ENCODE measurements at places on chromosomes 6 and 20. TPM values are rescaled to one million over a fixed set of nuclear protein-coding genes. Genes with fewer than 3 reads are reported as not detected.
A peak's percentile ranks its signal among the peaks of the same experiment; 100 is the strongest.

- no peak overlapping the region for H3K27ac ChIP-seq
- no peaks in the 10 kb centered on the region for H3K4me1 ChIP-seq
- no peaks in the 10 kb centered on the region for H3K27me3 ChIP-seq
- H3K4me3 ChIP-seq, result no peak overlapping the region
- DNase-seq, result no peak
Measured at GRCh38 chr6:67914419-67914818, 720.7 kb upstream of the ADGRB3 start.

GRCh38 chr6:14371530-14371929, 254.0 kb downstream of the CD83 start:
- H3K27me3 ChIP-seq, result no peaks in the 10 kb centered on the region
- no peak overlapping the region for H3K4me3 ChIP-seq
- no peaks in the 10 kb centered on the region for H3K4me1 ChIP-seq
- no peaks in the 10 kb centered on the region for H3K36me3 ChIP-seq
- no peak overlapping the region for H3K27ac ChIP-seq
- no peak for DNase-seq

GRCh38 chr6:148461986-148462577, 119.4 kb downstream of the SASH1 start:
- H3K36me3 ChIP-seq, result peaks cover 21% of the 10 kb centered on the region
- peak; percentile 30 for DNase-seq
- H3K27me3 ChIP-seq, result no peaks in the 10 kb centered on the region
- H3K4me1 ChIP-seq, result peaks cover 41% of the 10 kb centered on the region

- H3K27me3 ChIP-seq, result no peaks in the 10 kb centered on the region
- no peak overlapping the region for H3K27ac ChIP-seq
- no peak overlapping the region for H3K4me3 ChIP-seq
Measured at GRCh38 chr6:22755605-22756004, 186.2 kb downstream of the HDGFL1 start.

GRCh38 chr6:46243754-46244153, 73.0 kb upstream of the ENPP5 start:
- H3K36me3 ChIP-seq, result no peaks in the 10 kb centered on the region
- H3K27ac ChIP-seq, result no peak overlapping the region
- H3K27me3 ChIP-seq, result no peaks in the 10 kb centered on the region
- DNase-seq, result no peak
- no peak overlapping the region for H3K4me3 ChIP-seq
- peaks cover 13% of the 10 kb centered on the region for H3K4me1 ChIP-seq

- H3K27me3 ChIP-seq, result no peaks in the 10 kb centered on the region
- peak; percentile 92 for DNase-seq
- peak overlapping the region; percentile 64 for H3K27ac ChIP-seq
- no peaks in the 10 kb centered on the region for H3K36me3 ChIP-seq
- peaks cover 68% of the 10 kb centered on the region for H3K4me1 ChIP-seq
Measured at GRCh38 chr6:109241199-109241598, 141.1 kb downstream of the CD164 start.

GRCh38 chr20:16898433-16898832, 150.3 kb downstream of the OTOR start:
- no peaks in the 10 kb centered on the region for H3K36me3 ChIP-seq
- DNase-seq, result peak; percentile 22
- peaks cover 10% of the 10 kb centered on the region for H3K4me1 ChIP-seq
- H3K4me3 ChIP-seq, result no peak overlapping the region
- no peak overlapping the region for H3K27ac ChIP-seq

GRCh38 chr20:63273635-63274380, 1.2 kb downstream of the ARFGAP1 start:
- peak; percentile 92 for DNase-seq
- peak overlapping the region; percentile 100 for H3K4me3 ChIP-seq
- H3K27me3 ChIP-seq, result no peaks in the 10 kb centered on the region
- H3K27ac ChIP-seq, result peak overlapping the region; percentile 87
- peaks cover 13% of the 10 kb centered on the region for H3K4me1 ChIP-seq

DNA sequence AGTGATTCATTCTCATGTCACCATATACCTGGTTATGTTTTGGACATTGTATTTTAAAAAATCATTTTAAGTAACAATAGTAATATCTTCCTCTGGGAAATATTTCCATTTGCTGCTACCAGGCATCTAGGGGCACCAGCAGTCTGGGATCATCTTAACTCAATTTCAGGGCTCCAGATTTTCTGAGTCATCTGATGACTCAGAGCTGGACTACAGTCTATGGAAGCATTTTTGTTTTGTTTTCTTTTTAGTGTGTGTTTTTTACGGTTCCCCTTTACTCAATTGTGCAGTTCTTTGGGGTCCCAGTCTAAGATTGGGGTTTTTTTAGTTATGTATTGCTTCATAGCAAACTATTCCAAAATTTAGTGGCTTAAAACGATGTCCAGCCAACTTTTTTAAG, 5.7 kb upstream of the FKBP5 start:
- no peaks in the 10 kb centered on the region for H3K27me3 ChIP-seq
- no peak overlapping the region for H3K4me3 ChIP-seq
- H3K36me3 ChIP-seq, result no peaks in the 10 kb centered on the region
- peak; percentile 55 for DNase-seq

DNA sequence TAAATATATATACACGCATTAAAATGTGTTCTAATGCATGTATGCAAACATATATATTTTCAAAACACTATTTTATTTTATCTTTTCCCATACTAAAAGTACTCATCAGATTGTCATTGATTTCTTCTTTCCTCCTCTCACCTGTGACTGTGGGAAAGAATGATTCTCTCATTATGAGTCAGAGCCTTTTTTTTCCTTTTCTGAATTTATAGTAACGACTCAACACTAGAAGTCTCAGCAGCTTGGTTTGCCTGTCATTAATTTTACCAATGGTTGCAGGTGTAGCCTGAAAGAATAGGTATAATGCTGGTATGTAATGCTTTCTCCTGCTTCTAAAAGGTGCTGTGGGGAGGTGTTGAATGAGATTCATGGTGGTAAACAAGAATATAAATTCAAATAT, 328.7 kb downstream of the UTRN start:
- H3K36me3 ChIP-seq, result no peaks in the 10 kb centered on the region
- H3K27ac ChIP-seq, result no peak overlapping the region
- peak; percentile 35 for DNase-seq
- H3K4me1 ChIP-seq, result no peaks in the 10 kb centered on the region

DNA sequence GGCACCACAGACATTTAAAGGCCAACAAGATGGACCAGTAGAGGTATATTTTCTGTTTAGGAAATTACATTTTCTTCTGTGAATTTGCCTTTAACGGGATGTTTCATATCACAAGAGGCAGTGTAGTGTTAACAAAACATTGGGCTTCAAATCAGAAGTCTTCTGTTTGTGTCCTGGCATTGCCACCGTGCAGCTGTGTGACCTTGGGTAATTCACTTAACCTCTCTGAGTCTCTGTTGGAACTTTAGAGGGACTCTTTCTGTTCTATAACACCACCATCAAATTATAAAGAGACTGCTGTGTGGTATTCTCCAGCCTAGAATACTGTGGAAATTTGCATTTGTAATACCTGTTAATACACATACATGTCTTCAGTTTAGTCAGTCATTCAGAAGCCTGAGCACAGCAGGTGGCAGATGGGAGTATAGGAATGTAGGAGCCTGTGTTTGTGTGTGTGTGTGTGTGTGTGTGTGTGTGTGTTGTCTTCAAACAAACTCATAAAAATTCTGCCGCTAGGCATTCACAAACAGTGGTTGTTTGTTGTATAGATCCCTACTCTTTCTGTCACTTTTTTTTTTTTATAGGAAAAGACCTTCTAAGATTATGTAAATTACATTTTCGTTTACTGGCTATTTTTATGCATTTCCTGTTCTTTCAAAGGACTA, 22.6 kb downstream of the UST start:
- no peaks in the 10 kb centered on the region for H3K36me3 ChIP-seq
- no peak overlapping the region for H3K27ac ChIP-seq
- no peaks in the 10 kb centered on the region for H3K4me1 ChIP-seq
- no peaks in the 10 kb centered on the region for H3K27me3 ChIP-seq

GRCh38 chr6:116682334-116682712, 1.3 kb downstream of the KPNA5 start:
- H3K4me1 ChIP-seq, result peaks cover 8% of the 10 kb centered on the region
- H3K4me3 ChIP-seq, result peak overlapping the region; percentile 87
- H3K27me3 ChIP-seq, result no peaks in the 10 kb centered on the region
- H3K27ac ChIP-seq, result peak overlapping the region; percentile 18
- peak; percentile 56 for DNase-seq
- H3K36me3 ChIP-seq, result 0 out of 2 replicates have a peak, but pooled peaks cover 6% of the 10 kb centered on the region

The MYO6 gene
- polyA plus RNA-seq, result 24.2 TPM

The CLPSL2 gene
- polyA plus RNA-seq, result not detected

The BMP7 gene
- 0.09 TPM for polyA plus RNA-seq

The CCR6 gene
- polyA plus RNA-seq, result not detected

The TCF21 gene
- 4.0 TPM for polyA plus RNA-seq

All from GM23248 (cell line).